ENCODE measurements at places on chromosomes 12 and 14.

DNA sequence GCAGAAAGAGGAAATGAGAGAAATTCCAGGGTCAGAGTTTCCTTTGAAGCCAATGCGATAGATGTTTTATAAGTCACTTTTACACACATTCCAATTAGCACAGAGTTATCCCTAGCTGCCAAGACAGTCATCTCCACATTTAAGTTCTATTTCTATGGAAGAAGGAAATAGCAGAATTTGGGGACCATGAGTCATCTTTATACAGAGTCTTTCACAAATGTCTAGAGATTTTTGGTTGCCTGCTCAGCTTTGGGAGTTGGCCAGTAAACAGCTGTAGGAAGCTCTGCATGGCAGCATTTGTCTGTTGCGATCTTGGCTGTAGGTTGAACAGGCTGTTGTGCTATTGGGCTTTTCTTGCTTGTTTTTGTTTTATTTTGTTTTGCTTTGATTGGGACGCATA lies 884.3 kb downstream of the GALC start:
- DNase-seq = no peak
- H3K4me3 ChIP-seq = no peak overlapping the region
- H3K36me3 ChIP-seq = no peaks in the 10 kb centered on the region
- no peaks in the 10 kb centered on the region for H3K4me1 ChIP-seq
- H3K27ac ChIP-seq = no peak overlapping the region
- H3K27me3 ChIP-seq = no peaks in the 10 kb centered on the region

DNA sequence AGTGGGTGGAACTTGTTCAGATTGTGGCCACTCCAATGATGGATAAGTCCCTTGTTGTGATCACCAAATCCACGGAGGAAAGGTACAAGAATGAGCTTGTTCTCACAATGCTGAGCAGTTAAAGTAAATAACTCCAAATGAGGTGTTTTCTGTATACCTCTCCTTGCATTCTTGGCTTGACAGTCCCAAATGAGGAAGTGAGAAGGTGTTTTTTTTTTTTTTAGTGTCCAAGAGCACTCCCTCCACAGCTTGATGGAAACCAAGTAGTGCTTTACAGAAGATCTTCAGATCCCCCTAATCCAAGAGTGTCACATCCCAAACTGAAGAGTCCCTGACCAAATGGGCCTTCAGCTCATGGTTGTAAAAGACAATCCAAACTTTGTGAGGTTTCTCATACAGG lies 153.6 kb downstream of the ATP23 start:
- no peak overlapping the region for H3K4me3 ChIP-seq
- no peaks in the 10 kb centered on the region for H3K36me3 ChIP-seq
- no peaks in the 10 kb centered on the region for H3K4me1 ChIP-seq
- H3K27ac ChIP-seq = no peak overlapping the region
- H3K27me3 ChIP-seq = no peaks in the 10 kb centered on the region

- H3K27me3 ChIP-seq = peaks cover 5% of the 10 kb centered on the region
- DNase-seq = no peak
- no peak overlapping the region for H3K27ac ChIP-seq
- no peaks in the 10 kb centered on the region for H3K36me3 ChIP-seq
Observed at GRCh38 chr14:95918466-95918865, 41.8 kb downstream of the TUNAR start.

DNA sequence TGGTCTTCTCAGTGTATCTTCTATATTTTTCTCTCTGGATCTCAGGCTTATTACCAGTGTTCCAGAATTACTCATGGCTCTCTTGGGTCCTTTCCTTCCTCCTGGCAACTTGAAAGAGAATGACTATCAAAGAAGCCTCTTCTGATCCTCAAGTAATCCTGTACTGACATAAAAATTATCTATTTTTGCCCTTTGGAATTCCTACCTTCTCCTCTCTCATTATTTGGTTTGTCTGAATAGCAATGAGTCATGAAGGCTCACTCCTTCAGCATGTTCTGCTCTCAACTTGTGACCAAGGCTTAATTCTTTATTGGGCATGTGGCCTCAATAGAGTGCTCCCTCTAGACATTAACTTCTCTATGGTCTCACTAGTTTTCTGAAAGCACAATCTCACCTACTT lies 553.6 kb upstream of the ATP2B1 start:
- no peaks in the 10 kb centered on the region for H3K4me1 ChIP-seq
- H3K27me3 ChIP-seq = no peaks in the 10 kb centered on the region
- no peaks in the 10 kb centered on the region for H3K36me3 ChIP-seq
- no peak overlapping the region for H3K27ac ChIP-seq
- DNase-seq = no peak
- H3K4me3 ChIP-seq = no peak overlapping the region

DNA sequence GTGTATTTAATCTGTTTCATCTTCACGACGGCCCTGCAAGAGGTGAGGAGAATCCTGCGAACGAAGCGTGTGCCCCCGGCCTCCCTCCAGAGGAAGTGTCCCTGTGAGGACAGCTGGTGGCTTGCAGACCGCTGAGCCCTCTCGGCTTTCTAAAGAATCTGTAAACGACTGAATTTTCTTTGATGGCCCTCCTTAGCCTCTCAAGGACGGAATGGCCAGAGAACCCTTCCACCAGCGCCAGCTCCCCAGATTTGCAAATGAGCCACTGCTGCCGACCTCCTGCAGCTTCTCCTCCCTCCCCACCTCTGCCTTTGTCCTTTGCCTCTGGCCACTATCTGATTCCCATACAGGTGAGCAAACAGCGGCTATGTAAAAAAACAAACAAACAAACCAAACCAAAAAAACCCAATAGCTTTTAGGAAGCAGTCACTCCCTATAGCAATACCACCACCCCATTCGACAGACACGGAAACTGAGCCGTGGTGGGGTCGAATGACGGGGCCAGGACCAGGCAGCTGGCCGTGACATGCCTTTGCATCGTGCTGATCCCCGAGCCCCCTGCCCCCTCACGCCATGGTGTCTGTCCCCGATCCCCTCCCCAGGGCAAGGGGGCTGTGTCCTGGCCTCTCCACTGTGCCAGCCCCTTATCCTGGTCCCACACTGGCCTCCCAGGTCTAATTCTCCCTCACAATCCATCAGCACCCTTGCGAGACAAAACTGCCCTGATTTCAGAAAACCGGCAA lies 23.6 kb downstream of the RFLNA start:
- no peak for DNase-seq
- no peaks in the 10 kb centered on the region for H3K4me1 ChIP-seq
- H3K4me3 ChIP-seq = no peak overlapping the region
- H3K27me3 ChIP-seq = no peaks in the 10 kb centered on the region
- peaks cover 3% of the 10 kb centered on the region for H3K36me3 ChIP-seq

GRCh38 chr14:33315721-33316120 lies 377.0 kb downstream of the NPAS3 start:
- no peaks in the 10 kb centered on the region for H3K4me1 ChIP-seq
- H3K27me3 ChIP-seq = no peaks in the 10 kb centered on the region
- H3K27ac ChIP-seq = no peak overlapping the region
- no peaks in the 10 kb centered on the region for H3K36me3 ChIP-seq
- no peak for DNase-seq
- no peak overlapping the region for H3K4me3 ChIP-seq

DNA sequence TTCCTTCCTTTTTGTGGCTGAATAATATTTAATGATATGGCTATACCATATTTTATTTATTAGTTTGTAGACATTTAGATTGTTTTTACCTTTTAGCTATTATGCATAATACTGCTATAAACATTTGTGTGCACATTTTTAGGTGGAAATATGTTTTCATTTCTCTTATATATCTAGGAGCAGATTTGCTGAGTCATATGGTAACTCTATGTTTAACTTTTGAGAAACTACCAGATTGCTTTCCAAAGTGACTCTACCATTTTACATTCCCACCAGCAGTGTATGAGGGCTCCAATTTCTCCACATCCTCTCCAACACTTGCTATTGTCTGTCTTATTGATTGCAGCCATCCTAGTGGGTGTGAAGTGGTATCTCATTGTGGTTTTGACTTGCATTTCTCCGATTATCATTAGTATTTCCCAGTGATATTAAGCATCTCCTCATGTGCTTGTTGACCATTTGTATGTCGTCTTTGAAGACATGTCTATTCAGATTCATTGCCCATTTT lies 160.2 kb downstream of the KICS2 start:
- H3K27ac ChIP-seq = no peak overlapping the region
- no peaks in the 10 kb centered on the region for H3K27me3 ChIP-seq
- H3K4me3 ChIP-seq = no peak overlapping the region

GRCh38 chr12:75724928-75725312 lies 213.5 kb upstream of the KRR1 start:
- no peak overlapping the region for H3K4me3 ChIP-seq
- no peaks in the 10 kb centered on the region for H3K36me3 ChIP-seq
- no peak overlapping the region for H3K27ac ChIP-seq
- H3K4me1 ChIP-seq = no peaks in the 10 kb centered on the region
- DNase-seq = no peak
- peaks cover 7% of the 10 kb centered on the region for H3K27me3 ChIP-seq

GRCh38 chr14:38870296-38870836 lies 232.7 kb downstream of the SEC23A start:
- no peaks in the 10 kb centered on the region for H3K27me3 ChIP-seq
- no peak for DNase-seq
- no peak overlapping the region for H3K4me3 ChIP-seq
- no peaks in the 10 kb centered on the region for H3K36me3 ChIP-seq
- H3K27ac ChIP-seq = no peak overlapping the region

- no peaks in the 10 kb centered on the region for H3K4me1 ChIP-seq
- H3K36me3 ChIP-seq = peaks cover 71% of the 10 kb centered on the region
- H3K27me3 ChIP-seq = no peaks in the 10 kb centered on the region
- H3K27ac ChIP-seq = no peak overlapping the region
- DNase-seq = no peak
- H3K4me3 ChIP-seq = no peak overlapping the region
Observed at GRCh38 chr12:124946447-124946793, 32.0 kb upstream of the UBC start.

DNA sequence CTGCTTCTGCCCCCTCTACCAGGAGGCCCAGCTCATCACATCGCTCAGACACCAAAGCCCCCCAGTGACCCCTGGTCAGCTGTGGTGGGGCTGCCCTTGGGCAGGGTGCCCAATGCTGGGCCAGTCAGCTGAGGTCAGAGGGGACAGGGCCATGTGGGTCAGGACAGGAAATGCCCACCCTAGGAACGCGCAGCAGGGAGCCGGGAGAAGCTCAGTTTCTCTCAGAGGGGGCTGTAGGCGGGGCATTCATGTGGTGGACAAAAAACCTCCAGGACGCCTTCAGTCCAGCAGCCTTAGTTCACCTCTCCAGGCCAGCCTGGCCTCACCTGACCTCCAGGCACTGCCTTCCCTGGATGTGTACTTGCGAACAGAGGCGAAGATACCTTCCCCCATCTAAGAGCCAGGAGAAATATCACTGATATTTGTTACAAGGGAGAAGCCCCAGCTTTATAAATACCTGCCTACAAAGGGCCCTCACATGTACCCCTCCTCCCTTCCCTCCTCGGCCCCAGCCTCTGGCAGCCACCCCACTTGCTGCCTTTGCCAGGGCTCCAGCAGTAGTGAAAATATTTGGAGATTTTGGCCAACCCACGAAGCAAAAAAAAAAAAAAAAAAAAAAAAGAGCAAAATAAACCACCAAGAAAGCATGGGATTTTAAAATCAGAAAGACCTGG lies 41.9 kb upstream of the PLEKHG6 start:
- no peaks in the 10 kb centered on the region for H3K36me3 ChIP-seq
- H3K4me3 ChIP-seq = no peak overlapping the region
- H3K27ac ChIP-seq = no peak overlapping the region
- no peak for DNase-seq
- H3K4me1 ChIP-seq = no peaks in the 10 kb centered on the region

- no peaks in the 10 kb centered on the region for H3K27me3 ChIP-seq
- no peak overlapping the region for H3K27ac ChIP-seq
- no peak for DNase-seq
- no peaks in the 10 kb centered on the region for H3K36me3 ChIP-seq
- H3K4me3 ChIP-seq = no peak overlapping the region
Observed at GRCh38 chr12:15851919-15852318, 30.3 kb upstream of the STRAP start.

DNA sequence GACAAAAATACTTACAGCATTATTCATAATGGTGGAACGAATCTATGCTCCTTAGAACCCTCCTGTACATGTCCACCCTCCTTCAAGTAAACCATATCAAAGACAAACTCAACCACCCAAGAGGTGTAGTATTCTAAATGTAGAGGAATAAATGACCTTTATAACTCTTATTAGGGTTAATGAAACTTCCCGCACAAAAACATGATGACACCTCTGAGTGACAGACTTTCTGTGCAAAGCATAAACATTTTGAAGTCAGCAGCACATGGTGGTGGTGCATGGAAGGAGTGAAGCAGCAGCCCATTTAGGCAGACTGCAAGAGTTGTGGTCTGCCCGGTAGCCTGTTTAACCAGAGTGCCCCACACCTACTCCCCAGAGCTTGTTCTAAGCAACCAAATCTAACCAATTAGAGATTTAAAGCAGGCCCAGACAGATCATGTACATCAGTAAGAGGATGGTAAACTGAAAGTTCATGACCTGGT lies 615 bp upstream of the ASB8 start:
- peak overlapping the region; percentile 97 for H3K27ac ChIP-seq
- peaks cover 2% of the 10 kb centered on the region for H3K27me3 ChIP-seq
- H3K36me3 ChIP-seq = peaks cover 13% of the 10 kb centered on the region
- H3K4me1 ChIP-seq = peaks cover 26% of the 10 kb centered on the region
- H3K4me3 ChIP-seq = peak overlapping the region; percentile 96
- no peak for DNase-seq

Measured in activated B cell treated with CpG ODN at 0.5 μM for 24 hours (primary cell).